Pons (tissue), 1 donor: ENCODE measurements at places on chromosomes 3 and 15.

DNA sequence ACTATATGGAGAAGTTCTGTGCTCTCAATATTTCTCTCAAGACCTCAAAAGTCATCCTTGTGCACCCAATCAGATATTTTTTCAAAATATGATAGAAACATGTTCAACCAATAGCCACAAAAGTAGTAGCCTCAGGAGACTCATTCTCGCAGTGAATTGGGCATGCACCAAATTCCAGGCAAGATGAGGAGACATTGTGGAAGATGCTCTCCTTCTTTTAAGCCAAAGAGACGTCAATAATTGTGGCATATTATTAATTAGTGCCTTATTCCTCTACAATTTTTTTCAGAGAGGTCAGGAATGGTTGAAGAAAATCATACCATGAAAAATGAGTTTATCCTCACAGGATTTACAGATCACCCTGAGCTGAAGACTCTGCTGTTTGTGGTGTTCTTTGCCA lies at the start of gene OR5K2:
Gene OR5K2, plus strand, starts transcription at position 301 of the 400 bp plus-strand sequence. Its CDS starts 0 bp downstream, at position 301.
- no peak for DNase-seq

DNA sequence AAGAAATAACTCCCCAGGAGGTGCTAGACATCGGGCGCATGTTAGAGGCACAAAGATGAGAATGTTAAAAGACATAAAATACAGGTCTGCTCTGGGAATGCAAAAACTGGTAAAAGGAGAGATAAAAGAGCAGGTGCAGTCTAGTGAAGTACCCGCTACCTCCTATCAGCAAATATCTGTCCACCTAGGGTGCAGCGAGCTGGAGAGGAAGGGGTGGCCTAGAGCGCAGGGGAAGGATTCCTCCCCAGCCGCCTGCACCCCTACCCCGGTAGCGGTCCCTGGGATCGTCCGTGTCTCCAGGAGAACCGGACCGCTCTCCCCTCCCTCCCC lies 237 bp upstream of the ZNF662 start:
- no peak for DNase-seq

GRCh38 chr15:77646104-77646694 lies 13.5 kb upstream of the LINGO1 start:
- no peak for DNase-seq

GRCh38 chr15:39427705-39428104 lies 153.2 kb upstream of the THBS1 start:
- no peak for DNase-seq

DNA sequence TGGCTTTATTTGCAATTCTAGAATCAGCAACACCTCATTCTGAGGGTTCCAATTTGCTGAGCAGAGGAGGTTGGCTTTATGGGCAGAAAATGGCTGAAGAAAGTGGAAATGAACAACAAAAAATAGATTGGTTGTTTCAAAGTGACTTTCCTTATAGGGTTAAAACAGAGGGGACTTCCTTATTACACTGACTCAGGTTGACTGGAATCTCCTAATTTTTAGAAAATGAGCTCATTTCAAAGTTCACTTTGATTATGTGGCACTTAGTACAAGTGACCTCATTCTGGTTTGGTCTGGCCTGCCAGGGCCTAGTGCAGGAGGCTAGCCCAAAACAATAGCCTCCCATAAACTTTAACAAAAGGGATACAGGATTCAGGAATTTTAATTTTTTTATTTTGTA lies 41.4 kb downstream of the NFKBIZ start:
- DNase-seq: no peak

GRCh38 chr3:89685731-89686130 lies 578.3 kb downstream of the EPHA3 start:
- no peak for DNase-seq

DNA sequence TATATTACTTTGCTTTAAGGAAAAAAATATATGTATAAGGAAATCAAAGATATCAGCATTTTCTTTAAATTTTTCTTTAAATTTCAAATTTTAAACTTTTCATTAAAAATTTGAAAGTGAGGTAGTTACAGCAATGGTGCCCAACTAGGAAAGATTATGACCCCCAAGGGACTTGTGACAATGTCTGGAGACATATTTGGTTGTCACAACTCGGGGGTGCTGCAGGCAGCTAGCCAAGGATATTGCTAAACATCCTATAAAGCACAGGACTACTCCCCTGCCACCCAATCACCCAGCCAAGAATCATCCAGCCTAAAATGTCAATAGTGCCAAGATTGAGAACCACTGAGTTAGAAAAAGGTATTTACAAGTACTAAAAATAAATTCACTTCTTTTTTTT lies 57.3 kb downstream of the SLC4A7 start:
- DNase-seq: no peak

- no peak for DNase-seq
These were observed 54.1 kb downstream of the TMEM44 start for GRCh38 chr3:194579091-194579606.

- no peak for DNase-seq
These were observed 6.5 kb upstream of the CRYBG3 start for GRCh38 chr3:97815149-97815917.

- DNase-seq: no peak
These were observed 72.4 kb downstream of the BFSP2 start for GRCh38 chr3:133472242-133472641.

DNA sequence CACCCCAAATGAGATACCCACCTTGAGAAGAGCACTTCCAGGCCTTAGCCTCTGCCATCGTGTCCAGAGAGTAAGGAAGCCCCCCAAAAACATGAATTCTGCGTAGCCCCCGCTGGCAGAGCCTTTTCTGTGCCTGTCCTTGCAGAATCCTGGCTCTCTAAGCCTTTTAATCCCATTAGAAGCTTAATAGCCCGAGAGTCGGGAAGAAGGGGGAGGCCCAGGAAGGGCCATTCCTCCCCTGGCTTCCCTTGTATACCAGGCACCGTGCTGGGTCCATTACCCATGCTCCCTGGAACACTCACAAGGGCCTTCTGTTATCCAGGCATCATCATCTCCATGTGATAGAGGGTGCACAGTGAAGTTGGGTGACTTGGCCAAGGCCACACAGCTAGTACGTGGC lies 7.1 kb downstream of the SPTBN5 start:
- DNase-seq: no peak

DNA sequence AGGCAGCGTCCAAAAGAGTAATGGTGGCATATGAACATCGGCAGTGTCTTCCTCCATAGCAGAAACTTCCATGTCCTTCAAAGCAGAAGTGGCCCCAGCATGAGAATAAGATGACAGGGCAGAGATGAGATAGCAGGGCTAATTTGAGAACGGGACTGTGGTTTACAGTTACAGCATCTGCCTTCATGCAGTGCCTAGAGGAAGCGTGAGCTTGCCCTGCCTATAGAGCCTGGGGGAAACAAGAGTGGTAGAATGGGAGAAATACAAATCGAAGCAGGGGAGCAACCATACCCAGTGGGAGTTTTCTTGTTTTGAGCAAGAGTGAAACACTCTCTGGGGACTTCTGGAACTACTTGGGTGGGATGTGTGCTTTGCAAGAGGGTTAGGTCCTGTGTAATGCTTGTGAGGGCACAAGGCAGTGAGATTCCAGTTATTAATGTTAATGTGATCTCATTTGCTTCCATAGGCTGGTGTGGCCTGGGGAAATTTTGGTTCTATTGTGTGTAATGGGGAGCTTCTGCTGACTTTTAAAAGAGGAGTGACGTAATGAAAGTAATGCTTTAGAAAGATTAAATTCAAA lies 616.9 kb downstream of the ZIC1 start:
- no peak for DNase-seq

DNA sequence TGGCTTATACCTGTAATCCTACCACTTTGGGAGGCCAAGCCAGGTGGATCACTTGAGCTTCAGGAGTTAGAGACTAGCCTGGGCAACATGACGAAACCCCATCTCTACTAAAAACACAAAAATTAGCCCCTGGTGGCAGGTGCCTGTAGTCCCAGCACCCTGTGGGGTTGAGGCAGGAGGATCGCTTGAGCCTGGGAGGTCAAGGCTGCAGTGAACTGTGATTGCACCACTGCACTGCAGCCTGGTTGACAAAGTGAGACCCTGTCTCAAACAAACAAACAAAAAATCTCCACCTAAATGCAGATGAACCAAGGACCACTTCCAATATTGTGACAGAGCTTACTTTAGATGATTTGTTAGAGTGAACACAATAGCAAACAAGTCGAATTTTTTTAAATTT lies 53.7 kb downstream of the TP53BP1 start:
- no peak for DNase-seq

DNA sequence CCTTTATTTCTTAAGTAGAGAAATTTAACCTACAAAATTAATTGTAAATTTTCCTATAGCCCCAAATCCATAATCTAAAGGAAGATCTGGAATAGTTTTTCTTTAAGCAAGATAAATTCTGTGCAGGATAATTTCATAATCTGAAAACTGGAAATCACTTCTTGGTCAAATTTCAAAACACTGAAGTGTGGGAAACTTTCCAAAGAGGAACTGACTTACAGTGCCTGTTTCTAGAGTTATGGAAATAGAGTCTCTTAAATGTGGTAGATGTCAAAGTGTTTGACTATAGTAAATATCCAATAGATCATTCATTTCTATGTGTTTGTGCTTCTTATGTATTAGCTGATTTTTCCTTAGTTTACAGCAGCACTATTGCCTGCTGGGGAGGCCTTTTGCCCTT lies 1.6 kb upstream of the P2RY13 start:
- peak; percentile 52 for DNase-seq

DNA sequence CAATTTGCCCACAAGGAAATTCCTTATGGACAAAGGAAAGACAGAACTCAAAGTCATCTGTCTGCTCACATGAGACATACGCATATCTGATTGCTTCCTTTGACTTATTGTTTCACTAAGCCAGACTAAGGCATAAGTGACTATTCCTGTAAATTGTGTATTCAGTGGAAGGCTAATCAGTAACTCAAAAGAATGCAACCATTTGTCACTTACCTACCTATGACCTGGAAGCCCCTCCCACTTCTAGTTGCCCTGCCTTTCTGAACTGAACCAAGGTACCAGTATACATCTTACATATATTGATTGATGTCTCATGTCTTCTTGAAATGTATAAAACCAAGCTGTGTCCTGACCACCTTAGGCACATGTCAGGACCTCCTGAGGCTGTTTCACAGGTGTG lies 53.5 kb upstream of the PROK2 start:
- DNase-seq: no peak

GRCh38 chr3:109548192-109548938 lies 211.0 kb upstream of the DPPA4 start:
- no peak for DNase-seq

DNA sequence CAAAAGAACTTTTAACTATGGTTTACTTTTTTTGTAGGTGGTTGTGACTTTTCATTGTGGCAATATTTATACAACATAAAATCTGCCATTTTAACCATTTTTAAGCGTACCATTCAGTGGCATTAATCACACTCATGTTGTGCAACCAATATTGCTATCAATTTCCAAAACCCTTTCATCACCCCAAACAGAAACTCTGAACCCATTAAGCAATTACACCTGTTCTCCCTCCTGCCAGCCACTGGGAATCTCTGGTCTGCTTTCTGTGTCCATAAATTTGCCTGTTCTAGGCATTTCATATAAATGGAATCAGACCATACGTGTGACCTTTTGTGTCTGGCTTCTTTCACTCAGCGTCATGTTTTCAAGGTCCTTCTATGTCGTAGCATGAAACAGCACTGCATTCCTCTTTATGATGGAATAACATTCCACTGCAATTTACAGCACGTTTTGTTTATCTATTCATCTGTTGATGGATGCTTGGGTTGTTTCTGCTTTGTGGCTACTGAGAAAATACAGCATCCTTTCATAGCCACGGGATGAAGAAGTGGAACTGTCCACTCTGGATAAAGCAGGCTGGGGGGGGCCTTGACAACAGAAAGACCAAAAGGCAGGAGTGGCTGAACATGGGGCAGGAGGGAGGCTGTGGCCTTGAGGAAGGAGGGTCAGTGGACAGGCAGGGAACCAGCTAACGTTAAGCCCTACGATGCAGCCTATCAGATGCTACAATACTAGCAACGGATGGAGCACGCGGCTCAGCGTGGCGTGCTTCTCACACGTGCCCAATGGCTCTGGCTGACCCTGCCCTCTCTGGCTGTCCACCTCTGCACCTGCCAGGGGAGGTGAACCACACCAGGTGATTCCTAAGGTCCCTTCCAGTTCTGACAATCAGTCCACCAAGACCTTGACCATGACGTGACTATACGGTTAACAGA lies 110.9 kb downstream of the SEC22A start:
- no peak for DNase-seq

DNA sequence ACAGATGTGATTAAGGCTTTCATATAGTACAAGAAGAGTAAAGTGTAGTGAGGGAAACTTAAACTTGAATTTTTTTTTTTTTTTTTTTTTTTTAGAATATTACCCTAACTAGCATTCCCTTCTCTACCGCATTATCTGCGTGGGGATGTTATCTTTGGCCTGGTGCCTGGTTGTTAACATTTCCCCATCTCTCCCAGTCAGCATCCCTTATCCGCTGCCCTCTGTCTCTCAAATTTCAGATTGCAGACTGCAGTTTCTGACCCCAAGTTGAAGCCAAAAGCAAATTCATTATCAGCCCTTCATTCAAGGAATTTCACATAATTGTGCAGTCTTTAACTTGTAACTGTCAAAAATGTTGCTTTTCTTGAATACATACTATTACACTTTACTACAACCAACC lies 353.0 kb downstream of the PLOD2 start:
- DNase-seq: peak; percentile 15

- peak; percentile 21 for DNase-seq
These were observed 520 bp downstream of the TMEM42 start for GRCh38 chr3:44862226-44862637.

GRCh38 chr3:32959371-32959770 lies 7.9 kb downstream of the CCR4 start:
- no peak for DNase-seq

DNA sequence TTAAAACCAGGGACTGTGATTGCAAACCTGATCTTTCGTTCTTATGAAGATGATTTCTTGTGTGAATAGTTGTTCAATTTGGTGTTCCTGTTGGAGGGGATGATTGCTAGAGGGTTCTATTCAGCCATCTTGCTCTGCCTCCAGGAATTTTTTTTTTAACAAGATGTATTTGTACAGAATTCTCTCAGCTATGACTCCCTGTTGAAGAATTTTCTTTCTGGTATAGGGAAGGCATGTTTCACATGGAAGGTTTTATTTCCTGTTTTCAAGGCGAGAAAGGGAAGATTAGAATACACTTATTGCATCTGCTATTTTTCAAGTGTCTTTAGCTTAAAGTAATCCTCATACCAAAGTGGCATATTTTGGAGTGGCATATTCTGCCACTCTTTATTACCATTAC lies 5.6 kb upstream of the LRRC34 start:
- DNase-seq: no peak

DNA sequence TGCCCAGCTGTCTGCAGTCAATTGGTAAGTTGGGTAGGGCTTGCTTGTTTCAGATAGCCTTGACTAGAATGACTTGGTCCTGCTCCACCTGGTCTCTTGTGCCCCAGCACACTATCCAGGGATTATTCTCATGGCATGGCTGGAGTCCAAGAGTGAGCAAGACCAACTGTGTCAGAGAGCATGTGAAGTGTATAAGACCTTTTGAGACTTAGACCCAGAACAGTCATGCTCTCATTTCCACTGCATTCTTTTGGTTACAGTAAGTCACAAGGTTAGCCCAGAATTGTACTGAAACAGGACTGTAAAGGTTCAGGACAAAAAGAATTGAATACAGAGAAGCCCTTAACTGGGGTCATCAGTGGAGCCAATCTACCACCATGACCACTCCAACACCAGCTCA lies 650.8 kb upstream of the ADAMTS9 start:
- no peak for DNase-seq
